ENCODE measurements at places on chromosomes 2 and 18.

DNA sequence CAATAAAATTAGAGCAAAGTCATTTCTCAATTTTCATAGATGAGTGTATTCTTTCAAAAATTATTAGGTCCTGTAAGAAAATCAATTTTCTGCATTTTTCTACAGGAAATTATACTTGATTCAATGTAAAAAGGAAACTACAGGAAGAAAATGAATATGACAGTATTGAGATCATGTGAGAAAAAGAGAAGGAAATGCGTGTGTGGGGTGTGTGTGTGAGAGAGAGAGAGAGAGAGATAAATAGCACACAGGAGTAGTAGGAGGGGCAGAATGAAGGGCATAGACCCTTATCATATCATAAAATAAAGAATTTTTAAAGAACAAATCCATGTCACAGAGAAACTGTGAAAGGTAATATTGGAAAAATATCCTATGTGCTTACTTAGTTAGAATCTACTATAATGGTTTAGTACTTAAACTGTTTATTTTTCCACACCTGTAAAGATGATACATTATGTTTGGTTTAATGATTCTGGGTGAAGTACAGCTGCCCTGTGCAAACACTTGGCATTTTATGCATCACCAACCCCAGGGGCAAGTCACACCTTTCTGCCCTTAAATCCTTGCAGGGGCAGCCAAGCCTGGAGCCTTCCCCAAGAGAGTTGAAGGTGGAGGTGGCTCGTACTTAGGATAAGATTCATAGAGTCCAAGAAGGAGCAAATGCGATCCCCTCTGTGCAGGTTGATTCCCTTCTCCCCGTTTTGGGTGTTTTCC is 276.4 kb downstream of the TGIF1 start:
- DNase-seq = no peak

DNA sequence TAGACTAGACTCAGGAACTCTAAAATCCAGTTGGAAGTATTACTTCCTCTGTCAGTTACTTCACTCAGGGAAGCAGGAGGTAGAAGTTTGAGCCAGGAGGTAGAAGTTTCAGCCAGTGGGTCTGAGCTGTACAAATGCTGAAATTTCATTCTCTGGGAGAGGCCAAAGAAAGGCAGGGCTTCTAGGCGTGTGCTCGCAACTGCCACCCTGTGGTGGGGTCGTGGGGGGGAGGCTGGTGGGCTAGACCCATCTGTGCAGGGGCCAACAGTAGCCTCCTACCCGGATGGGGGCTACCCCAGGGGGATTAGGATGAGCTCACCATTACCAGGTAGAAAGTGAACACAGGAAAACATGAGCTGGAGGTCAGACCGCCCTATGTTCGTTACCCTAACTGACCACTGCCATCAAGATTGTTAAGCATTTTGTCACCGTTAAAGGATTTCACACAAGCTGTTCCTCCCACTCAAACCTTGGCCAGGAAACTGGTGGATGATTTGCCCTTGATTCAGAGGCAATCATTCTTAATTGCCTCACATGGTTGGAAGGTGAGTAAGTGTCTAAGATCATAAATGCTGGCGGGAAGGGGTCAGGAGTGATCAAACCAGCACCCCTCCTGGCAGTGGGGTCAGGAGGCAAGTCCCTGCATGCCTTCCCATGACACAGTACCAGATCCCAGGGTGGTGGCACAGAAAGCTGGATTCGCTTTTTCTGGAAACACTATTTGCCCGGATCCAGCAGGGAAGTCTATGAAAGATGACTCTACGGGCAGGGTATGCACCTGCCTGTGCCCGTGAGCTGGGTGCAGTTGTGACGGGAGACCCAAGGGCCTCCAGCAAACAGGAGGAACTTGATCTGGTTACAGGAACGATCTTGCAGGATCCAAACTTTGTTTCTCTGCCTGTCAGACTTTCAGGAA is 5.2 kb upstream of the FHL2 start:
- DNase-seq = no peak

DNA sequence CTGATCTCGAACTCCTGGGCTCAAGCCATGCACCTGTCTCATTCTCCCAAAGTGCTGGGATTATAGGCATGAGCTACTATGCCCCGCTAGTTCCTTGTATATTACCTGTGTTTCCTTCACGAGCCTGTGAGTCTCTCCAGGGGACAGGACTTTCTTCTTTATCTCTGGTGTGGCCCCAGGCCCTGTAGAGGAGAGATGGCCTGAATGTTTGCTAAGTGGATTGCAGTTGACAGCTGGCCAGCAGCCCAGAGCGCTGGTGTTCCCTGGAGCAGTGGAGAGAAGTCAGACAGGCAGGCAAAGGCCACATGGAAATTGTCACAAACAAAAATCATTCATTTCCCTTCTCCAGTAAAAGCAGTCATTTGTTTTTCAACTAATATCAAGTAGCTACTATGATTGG is 17.9 kb downstream of the LPIN1 start:
- no peak for DNase-seq

DNA sequence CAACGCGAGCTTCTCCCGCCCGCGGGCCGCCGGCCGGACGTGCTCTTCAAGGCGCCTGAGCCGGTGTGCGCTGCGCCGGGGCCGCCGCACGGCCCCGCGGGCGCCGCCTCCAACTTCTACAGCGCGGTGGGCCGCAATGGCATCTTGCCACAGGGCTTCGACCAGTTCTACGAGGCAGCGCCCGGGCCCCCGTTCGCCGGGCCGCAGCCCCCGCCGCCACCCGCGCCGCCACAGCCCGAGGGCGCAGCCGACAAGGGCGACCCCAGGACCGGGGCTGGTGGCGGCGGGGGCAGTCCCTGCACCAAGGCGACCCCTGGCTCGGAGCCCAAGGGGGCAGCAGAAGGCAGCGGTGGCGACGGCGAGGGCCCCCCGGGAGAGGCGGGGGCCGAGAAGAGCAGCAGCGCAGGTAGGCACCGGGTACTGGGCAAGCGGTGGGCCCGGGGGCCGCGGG is 676 bp downstream of the HOXD11 start:
- DNase-seq = no peak

DNA sequence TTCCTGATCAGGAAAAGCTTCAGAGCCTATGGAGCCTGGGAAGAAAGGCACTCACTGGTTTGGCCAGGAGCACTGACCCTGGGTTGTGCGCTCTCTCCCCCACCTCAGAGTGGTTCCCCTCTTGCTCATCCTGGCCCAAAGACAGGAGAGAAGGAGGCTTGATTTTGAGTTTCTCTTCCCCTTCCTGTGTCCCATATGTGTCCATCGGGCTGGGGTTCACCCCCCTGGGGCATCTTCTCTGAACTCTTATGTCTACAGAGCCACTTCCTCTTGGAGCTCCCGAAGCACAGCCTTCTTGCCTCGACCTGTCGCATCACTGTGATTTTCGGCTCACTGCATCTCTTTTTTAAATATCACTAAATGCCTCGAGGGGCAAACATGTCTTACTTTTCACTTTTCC is 692.3 kb downstream of the RNF144A start:
- no peak for DNase-seq

DNA sequence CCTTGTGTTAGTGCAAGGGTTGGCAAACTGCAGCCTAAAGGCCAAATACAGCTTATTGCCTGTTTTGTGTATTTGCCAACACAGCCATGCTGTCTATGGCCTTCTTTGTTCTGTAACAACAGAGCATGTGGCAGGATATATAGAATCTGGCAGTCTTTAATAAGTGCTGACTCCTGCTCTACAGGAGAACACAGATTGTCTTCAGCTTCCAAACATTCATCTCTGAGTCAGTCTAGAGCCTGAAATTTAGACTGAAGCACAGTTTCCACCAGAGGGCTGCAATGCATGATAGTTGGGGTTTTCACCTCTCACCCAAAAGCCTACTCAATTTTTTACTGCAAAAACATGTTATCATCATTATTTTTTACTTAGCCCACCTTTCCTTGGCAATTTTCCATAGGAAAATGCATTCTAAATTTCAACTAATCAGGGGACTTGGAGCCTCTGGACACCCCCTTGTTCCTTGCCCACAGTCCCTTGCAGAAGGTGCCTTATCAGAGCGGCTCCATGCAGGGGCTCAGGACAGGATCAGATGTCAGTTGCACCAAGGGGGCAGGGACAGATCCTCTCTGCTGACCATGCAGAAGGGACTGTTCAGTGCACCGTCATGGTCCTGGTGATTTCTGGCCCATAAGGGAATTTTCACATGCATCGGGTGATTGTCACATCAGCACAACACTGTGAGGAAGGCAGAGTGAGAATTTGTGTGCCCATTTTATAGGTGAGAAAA is 12.4 kb downstream of the IL37 start:
- DNase-seq = no peak

DNA sequence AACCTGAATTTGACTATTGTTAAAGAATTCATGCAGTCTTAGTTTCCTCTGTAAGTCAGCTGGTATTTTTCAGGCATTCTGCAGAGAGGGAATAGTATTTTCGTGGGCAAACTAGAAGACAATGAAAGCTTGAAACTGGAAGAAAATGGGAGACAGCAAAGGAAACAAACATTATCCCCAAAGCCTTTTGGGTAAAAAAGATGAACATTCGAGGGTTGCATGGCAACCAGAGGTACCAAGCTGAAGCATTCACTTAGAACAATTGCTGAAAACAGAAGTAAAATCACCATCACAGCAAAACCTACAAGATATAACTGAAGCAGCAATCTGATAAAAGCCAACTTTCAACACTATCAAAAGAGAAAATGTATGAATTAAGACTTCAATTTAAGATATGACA is 233.7 kb downstream of the SCG2 start:
- no peak for DNase-seq

DNA sequence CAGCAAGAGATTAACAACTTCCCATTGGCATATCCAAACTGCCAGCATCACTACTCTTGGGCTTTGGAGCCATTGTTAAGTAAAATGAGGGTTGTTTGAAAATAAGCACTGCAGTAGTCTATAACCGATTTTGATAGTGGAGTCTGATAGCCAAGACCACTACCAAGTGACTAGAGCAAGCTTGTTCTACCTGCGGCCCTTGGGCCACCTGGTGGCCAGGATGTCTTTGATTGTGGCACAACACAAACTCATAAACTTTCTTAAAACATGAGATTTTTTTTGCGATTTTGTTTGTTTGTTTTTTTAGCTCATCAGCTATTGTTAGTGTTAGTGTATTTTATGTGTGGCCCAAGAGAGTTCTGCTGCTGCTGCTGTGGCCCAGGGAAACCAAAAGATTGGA is 11.0 kb downstream of the UBE2E3 start:
- DNase-seq = no peak

- DNase-seq = no peak
Observed at GRCh38 chr2:201135386-201135785, 19.4 kb downstream of the CFLAR start.

- DNase-seq = no peak
Observed at GRCh38 chr18:3426074-3426473, 23.9 kb upstream of the TGIF1 start.

- DNase-seq = no peak
Observed at GRCh38 chr2:132730611-132731010, 60.6 kb upstream of the LYPD1 start.

DNA sequence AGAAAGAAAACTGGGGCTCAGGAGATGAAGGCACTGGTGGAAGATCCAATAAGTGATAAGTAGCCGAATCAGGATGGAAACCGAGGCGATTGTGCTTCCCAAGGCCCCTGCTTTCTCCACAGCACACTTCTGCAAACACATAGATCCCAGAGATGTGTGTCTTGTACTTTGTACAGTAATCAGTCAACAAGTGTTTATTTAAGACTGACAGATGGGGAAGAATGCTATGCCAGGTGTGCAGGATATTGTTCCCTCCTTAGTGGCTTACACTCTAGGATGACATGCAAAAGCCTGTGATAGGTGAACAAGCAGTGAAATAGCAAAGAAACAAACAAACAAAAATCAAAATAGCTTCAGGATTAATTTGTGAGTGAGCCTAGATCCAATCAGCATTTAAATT is 116.6 kb downstream of the ACTR3 start:
- no peak for DNase-seq

GRCh38 chr2:38907743-38908562 is 18.3 kb downstream of the ARHGEF33 start:
- DNase-seq = peak; percentile 75

DNA sequence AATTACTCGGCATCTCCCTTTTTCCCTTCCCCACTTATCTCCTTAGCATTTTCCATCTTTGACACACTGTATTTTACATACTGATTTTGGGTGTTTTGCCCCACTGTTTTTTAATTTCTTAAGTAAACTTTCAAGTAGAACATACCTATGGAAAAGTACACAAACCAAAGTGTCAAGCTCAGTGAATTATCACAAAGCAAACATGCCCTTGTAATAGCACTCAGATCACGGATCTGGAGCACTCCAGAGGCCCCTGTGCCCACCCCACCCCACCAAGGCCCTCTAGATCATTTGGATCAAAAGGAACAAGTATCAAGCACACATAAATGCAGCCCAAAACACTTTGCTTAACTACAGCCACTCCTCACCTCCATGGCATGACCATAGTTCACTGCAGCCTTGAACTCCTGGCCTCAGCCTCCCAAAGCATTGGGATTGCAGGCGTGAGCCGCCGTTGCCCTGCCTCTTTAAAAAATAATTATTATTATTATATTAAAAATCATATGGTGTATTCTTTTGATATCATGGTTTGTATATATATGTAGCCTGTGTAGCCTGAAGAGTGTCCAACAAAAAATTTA is 38.1 kb downstream of the FER1L5 start:
- no peak for DNase-seq

- DNase-seq = peak; percentile 72
Observed at GRCh38 chr2:190838492-190838910, 42.1 kb upstream of the GLS start.

DNA sequence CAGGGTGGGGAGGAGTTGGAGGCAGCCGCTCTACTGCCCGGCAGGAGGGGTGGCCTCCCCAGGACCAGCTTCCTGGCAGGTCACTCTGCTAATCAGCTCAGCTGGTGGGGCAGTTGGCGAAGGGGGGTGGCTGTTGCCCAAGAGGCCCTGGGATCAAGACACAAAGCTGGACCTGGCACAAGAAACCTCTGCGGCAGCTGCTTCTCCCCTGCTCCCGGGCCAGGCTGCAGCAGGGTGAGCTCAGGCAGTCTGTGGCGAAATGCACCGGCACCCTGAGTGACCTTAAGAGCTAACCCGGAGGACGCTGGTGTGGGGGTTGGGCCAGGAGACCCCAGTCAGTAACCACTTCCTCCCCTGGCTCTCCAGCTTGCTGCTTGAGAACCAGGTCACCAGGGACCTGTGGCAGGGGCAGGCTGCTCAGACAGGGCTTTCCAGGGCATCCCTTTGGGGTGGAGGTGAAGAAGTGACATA is 31.1 kb downstream of the TOGARAM2 start:
- DNase-seq = peak; percentile 43

DNA sequence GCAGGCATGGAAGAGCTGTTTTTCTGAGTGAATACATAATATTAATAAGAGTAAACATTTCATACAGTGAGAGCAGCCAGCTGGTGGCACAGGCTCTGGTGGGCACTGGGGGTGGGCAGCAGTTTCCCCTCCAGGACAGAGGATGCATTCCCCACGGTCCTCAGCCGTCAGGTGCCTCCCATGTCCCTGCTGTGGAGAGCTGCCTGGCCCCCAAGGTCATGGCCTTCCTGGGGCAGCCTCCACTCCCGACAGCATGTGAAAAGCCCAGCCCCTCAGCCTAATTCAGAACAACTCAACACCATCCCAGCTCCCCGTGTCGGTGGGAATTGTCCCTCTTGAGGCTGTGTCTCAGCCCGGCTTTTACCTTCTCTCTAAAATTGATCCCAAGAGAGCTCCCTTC is 147.4 kb downstream of the GALR1 start:
- DNase-seq = no peak

- DNase-seq = peak; percentile 35
Observed at GRCh38 chr2:205139822-205140463, 542.4 kb upstream of the NRP2 start.

Data from umbilical cord (tissue), 2 donors.